Gastroesophageal sphincter (tissue), 4 donors: ENCODE measurements at places on chromosomes 3 and 15. TPM values are rescaled to one million over a fixed set of nuclear protein-coding genes. Genes with fewer than 3 reads are reported as not detected.

Gene FAM43A
- total RNA-seq: 15.9 TPM

Gene PXYLP1
- 7.0 TPM for total RNA-seq

Gene CAMP
- total RNA-seq: not detected

Gene SATB1
- 41.5 TPM for total RNA-seq

Gene TNFSF10
- 22.1 TPM for total RNA-seq

Gene PAK2
- 46.5 TPM for total RNA-seq

Gene MYL3
- 2.6 TPM for total RNA-seq

Gene EXD1
- total RNA-seq: not detected

Gene GOLGA8S
- not detected for total RNA-seq

Gene CEP152
- total RNA-seq: 5.0 TPM

Gene RSRC1
- total RNA-seq: 66.0 TPM

Gene IGSF10
- total RNA-seq: 2.1 TPM

Gene PARP15
- 0.42 TPM for total RNA-seq

Gene SNX22
- 0.13 TPM for total RNA-seq

Gene PPIB
- 228 TPM for total RNA-seq

Gene TMEM212
- total RNA-seq: not detected

Gene CTSH
- total RNA-seq: 101 TPM

Gene SI
- not detected for total RNA-seq

Gene SMCO1
- not detected for total RNA-seq
